ENCODE measurements at places on chromosomes 5 and 9.
A peak's percentile ranks its signal among the peaks of the same experiment; 100 is the strongest.

GRCh38 chr9:124309667-124310084 lies 51.9 kb downstream of the NEK6 start:
- no peak for DNase-seq

- no peak for DNase-seq
These were observed 77.6 kb downstream of the KLHL3 start for GRCh38 chr5:137658324-137658723.

DNA sequence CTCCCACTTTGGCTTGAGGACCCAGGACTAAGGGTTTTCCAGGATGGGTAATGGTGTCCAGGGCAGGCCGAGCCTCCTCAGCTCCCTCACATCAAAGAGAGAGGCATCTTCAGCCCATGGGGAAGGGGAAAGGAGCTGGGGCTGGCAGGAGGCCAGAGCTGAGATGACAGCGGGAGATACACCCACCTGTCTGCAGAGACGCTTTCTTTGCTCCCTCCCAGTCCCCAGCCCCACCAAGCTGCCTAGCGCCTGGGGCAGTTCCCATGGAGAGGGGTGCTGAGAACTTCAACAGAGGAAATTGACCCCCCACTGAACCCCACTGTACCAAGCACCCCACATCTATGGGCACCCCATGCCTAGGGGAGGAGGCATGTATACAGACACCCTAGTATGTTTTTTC lies 10.6 kb downstream of the PCDH1 start:
- DNase-seq, result no peak

DNA sequence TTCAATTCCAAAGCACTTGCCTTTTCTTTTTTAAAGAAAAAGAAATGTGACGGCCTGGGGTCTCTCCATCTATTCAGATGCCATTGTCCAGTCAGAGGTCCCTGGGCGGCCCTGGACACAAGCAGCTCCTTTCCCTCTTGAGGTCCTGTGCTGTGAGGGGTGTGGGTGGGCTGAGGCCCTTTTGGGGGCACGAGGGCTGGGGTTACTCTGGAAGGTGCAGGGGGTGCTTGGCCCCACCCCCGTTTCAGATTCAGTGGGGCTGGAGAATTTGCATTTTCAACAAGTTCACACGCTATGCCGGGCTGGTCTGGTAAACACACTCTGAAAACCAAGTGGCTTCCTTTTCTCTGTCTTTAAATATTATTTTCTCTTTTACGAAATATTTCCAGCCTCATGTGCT lies 91.4 kb upstream of the PHYKPL start:
- DNase-seq, result no peak

DNA sequence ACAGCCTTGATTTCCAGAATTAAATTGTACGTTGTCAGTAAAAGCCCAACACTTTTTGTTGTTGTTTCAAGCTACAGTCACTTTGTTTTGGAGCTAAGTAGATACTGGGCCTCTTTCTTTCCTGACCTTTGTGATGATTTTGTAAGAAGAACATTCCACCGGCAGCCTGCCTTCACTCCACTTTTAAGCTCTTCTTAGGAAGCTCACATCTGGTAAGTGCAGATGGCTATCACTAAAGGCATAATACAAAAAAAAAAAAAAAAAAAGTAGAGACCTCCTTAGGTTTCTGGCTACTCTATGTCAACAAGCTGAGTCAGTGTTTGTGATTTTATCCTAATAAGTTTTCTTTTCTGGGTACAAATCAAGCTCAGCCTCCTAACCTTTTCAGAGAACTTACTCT lies 1922.1 kb upstream of the WWC1 start:
- DNase-seq, result no peak

- DNase-seq, result no peak
These were observed 3.1 kb upstream of the PCDHB11 start for GRCh38 chr5:141196363-141196762.

- DNase-seq, result no peak
These were observed 51.1 kb upstream of the MVB12B start for GRCh38 chr9:126275386-126276001.

DNA sequence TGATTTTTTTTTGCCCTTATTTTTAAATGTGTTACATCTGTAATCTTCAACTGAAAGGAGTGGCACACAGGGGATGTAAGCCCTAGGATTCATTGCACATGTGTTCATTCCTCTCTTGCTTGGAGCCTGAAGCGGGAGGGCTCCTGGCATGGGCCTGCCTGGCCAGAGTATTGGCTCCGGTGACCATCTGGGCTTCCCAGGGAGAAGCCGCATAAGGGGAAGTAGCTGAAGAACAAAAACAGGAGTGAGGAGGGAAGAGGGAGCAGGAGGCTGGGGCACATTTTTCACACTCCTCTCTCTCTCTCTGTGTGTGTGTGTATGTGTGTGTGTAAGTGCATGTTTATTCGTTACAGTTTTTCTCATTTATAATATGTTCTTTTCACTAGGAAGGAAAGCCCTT lies 269.9 kb downstream of the PRR16 start:
- no peak for DNase-seq

DNA sequence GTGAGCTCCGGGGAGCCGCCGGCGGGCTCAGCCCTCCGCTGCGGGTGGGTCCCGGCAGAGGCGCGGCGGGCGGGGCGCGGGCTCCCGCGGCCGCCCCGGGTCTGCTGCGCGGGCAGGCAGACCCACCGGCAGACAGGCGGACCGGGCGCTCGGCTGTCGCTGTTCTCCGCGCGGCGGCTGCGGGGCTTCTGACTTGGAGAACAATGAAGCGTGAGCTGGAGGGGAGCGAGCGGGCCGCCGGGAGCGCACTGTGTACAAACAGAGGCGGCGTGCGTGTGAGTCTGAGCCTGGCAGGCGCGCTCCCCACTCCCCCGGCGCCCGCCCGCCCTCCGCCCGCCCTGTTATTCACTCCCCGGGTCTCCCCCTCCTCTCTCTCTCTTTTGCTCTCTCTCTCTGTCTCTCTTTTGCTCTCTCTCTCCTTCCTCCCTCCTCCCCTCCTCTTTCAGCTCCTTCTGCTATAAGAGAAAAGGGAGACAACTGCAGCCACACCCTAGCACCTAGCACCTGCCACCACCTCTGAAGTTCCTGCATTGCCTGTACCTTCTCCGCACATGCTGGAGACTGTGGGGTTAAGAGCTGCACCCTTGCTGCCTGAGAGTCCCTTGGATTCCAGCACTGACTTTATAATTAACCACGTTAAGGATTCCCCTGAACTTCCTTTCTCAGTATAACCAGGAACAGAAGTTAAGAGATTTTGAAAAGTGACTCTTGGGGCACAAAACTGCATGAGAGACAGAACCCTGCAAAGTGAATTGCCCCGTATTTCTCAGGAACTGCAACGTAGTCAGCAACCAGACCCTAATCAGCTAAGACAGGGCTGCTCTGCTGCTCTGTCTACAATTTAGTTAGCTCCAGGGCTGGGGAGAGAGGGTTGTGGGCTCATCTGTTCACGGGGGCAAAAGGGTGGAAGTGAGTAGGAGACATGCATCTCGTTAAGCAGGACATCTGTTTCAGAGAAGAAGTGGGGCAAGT lies at the start of gene EDIL3:
TSS of gene EDIL3 (minus strand) at position 277 of the 972 bp plus-strand sequence. CDS start 506 bp downstream, outside the sequence.
- no peak for DNase-seq

- no peak for DNase-seq
These were observed 10.0 kb upstream of the GDA start for GRCh38 chr9:72139226-72139625.

GRCh38 chr5:115194676-115195075 lies 25.0 kb upstream of the TRIM36 start:
- no peak for DNase-seq

- DNase-seq, result no peak
These were observed 12.2 kb downstream of the ABCA1 start for GRCh38 chr9:104915753-104916152.

GRCh38 chr9:127172066-127172707 lies 49.8 kb upstream of the ANGPTL2 start:
- no peak for DNase-seq

DNA sequence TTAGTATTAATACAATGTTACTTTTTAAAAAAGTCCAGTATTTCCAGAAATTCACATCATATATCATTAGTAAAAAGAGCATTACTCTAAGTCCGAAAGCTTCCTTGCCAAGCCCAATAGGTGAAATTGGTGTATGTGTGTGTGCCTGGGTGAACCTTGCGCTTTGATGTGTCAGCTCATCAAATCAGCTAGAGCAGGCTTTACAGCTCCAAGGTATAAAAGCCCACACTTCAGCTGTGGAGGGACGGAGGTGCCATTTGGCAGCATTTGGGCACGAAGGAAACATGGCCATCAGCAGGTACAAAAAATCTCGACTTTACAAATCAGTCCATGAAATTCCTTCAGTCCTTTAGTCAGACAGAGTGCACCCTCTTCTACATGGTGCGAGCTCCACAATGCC lies 76.5 kb upstream of the IL7R start:
- no peak for DNase-seq

GRCh38 chr5:80654054-80654390 lies 430 bp upstream of the MSH3 start:
- no peak for DNase-seq

DNA sequence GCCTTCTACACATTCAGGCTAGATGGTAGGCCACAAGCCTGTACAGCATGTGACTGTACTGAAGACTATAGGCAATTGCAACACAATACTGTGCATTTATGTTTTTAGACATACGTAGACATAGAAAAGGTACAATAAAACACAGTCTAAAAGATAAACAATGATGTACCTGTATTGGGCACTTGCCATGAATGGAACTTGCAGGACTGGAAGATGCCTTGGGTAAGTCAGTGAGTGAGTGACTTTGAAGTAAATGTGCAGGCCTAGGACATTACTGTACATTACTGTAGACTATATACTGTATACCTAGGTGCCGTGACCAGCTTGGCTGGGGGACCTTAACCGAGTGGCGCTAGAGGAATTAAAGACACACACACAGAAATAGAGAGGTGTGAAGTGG lies 53.1 kb downstream of the CTSL start:
- DNase-seq, result no peak

GRCh38 chr9:72305102-72305546 lies 59.9 kb downstream of the ZFAND5 start:
- no peak for DNase-seq

GRCh38 chr5:96096724-96097123 lies 135.1 kb upstream of the ELL2 start:
- no peak for DNase-seq

DNA sequence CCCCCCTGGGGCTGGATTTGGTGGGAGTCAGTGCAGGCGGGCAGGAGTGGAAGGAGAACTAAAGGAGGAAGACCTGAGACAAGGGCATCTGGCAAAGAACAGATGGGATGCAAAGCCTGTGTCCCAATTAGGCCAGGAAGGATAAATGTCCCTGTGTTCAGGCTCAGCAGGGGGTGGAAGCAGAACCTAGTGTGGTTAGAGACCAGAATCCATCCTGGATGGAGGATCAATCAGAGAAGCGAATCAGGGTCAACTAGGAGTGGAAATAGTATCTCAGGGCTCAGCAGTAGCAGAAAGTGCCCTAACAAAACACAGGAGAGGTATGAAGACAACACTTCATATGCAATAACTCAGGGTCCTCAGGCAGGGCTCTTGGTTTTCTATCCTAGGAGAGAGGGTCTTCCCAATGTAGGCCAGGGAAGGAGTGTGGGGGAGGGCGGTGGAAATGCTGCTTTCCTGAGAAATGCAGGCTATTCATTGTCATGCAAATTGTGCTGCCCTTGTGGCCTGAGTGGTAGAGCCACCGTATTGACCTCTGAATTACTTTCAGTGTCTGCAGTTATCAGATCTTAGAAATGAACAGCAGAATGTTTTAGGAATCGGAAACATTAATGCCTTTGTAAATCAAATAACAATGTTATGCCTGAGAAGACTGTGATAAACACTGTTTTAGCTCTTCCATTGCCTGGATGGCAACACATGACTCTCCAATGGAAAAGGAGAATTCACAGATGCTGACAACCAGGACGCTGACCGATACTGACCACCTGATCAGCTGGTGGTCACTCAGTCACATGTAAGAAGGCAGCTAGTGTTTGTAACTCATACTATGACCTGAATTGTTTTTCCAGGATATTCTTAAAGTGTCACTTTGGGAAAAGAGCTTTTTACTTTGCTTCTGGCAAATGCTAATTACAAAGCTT lies 323.6 kb downstream of the SEMA5A start:
- no peak for DNase-seq

- peak; percentile 93 for DNase-seq
These were observed at the start of gene KLHL9 for GRCh38 chr9:21334701-21335632. TSS of gene KLHL9 (minus strand) at chr9:21335404. CDS start at chr9:21334859, 545 bp downstream.

GRCh38 chr9:86713970-86714369 lies 233.3 kb downstream of the GAS1 start:
- no peak for DNase-seq

DNA sequence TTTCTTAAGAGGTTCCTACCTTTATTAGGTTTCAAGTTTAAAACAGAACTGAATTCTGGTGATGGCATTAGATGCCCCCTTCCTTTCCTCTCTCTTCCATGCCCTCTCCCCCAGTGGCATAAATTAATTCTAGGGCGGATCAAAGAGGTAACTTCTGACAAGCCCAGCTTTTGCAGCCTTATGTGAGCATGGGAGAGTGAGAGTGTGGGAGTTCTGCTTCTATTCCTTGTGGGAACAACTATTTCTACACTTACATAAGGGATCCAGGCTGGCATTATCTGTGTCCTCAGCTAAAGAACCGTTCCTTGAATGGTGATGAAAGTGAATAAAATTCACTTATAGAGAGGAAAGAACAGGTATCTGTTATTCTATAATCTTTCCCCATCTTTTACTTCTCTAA lies 437.6 kb downstream of the KIF4B start:
- DNase-seq, result no peak

- no peak for DNase-seq
These were observed 20.6 kb upstream of the CAST start for GRCh38 chr5:96641368-96642280.

- no peak for DNase-seq
These were observed 33.1 kb upstream of the MYOT start for GRCh38 chr5:137834498-137835049.

- DNase-seq, result peak; percentile 73
These were observed 143.7 kb downstream of the C5orf15 start for GRCh38 chr5:133824661-133825254.
